Left hindlimb (tissue), 1 donor: ENCODE measurements at places on chromosomes 11 and 22.
A peak's percentile ranks its signal among the peaks of the same experiment; 100 is the strongest.

- no peak for DNase-seq
Measured at GRCh38 chr11:69290806-69291205, 3.1 kb upstream of the MYEOV start.

GRCh38 chr11:104602643-104603042, 295.6 kb downstream of the CASP12 start:
- no peak for DNase-seq

- no peak for DNase-seq
Measured at GRCh38 chr11:103488031-103488461, 378.8 kb downstream of the DYNC2H1 start.

- DNase-seq, result no peak
Measured at GRCh38 chr22:19904935-19905334, 36.6 kb upstream of the COMT start.

- no peak for DNase-seq
Measured at GRCh38 chr11:100581318-100581717, 105.8 kb upstream of the ARHGAP42 start.

GRCh38 chr11:74449369-74449931, 17.9 kb downstream of the KCNE3 start:
- no peak for DNase-seq

DNA sequence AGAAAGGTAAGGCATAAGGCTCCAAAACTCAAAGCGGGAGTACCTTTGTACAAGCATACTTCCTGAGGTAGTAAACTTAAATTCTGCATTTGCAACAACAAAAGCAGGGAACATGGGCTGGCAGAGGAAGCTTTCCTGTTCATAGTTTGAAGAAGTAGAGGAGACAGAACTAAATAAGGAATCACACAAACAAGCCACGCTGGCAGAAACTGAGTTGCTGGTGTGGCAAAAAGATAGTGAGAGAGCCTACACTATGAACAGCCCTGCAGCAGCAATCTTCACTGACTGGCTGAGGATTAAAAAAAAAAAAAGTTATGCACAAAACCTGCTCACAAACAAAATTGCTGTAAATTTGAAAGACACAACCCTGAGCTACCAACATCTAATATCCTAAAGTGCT, 46.5 kb downstream of the FCHSD2 start:
- peak; percentile 41 for DNase-seq

GRCh38 chr11:134132808-134133207, 63.9 kb downstream of the JAM3 start:
- no peak for DNase-seq

DNA sequence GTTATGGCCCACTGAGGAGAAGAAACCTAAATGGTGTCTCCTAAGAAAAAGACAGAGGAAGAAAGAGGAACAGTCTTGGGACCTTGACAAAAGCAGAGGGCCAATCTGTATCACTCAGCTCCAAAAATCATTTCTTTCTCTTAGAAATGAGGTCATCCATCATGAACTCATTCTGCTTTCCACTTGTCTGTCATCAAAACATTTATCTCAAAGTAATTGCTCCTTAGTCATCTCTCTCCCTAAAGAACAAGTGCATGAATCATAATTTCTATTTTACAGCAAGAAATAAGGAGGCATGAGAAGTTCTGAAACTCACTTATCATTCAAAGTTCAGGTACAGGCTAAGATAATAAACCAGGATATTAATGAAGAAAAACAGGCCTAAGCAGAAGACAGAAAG, 375.6 kb downstream of the KCNA4 start:
- no peak for DNase-seq

DNA sequence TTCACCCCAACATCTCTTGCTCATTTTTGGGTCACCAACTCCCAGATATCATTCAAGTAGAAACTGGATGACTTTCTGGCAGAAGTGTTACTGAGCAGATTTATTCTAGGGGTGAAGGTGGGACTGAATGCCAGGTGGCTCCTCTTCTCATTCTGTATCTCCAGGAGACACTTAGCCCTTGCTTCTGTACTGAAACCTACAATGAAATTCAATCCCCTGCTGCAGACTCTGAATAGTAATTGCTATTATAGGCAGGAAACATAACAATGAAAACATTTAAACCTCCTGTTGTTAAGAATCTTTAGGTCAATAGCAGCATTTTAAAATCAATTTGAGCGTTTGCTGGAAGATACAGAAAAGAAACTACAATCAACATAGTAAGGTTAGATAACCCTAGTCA, 879.4 kb upstream of the TENM4 start:
- no peak for DNase-seq

DNA sequence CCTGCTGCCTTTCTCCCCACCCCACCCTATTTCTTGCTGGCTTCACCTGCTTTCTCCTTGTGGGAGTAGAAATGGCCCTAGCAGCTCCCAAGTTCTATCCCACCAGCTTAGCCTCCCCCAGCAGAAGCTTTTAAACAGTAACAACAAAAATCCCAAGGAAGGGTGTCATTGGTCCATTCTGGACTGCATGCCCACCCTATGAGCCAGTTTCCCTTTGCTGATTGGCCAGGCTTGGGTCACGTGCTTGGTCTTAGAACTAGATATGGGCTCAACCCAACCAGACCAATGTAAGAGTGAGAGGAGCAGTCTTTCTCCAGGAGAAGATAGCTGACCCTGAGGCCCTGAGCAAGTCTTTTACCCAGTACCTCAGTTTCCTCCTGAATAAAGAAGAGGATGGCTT, 2.3 kb downstream of the MTFP1 start:
- no peak for DNase-seq

DNA sequence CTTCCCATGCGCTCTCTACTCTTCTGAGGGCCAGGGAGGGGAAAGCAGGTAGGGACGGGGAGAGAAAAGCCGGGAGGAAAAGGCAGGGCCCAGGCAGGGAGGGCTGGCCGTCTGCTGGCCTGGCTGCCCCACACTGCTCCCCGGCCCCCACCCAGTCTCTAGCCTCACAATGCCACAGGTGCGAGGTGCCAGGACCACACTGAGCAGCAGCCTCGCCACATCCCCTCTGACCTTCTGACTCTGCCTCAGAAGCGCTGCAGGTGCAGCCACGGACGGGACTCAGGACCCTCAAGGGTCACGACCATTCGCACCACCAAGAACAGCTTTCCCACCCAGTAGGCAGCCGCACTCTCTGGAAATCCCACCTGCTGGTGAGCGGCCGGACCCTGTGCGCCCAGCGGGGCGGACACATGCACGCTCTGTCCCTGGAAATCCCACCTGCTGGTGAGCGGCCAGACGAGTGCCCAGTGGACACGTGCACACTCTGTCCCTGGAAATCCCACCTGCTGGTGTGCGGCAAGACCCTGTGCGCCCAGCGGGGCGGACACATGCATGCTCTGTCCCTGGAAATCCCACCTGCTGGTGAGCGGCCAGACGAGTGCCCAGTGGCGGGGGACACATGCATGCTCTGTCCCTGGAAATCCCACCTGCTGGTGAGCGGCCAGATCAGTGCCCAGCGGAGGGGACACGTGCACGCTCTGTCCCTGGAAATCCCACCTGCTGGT, 20.1 kb downstream of the TOLLIP start:
- peak; percentile 9 for DNase-seq

GRCh38 chr11:83895516-83895915, 609.3 kb upstream of the CCDC90B start:
- DNase-seq, result no peak

DNA sequence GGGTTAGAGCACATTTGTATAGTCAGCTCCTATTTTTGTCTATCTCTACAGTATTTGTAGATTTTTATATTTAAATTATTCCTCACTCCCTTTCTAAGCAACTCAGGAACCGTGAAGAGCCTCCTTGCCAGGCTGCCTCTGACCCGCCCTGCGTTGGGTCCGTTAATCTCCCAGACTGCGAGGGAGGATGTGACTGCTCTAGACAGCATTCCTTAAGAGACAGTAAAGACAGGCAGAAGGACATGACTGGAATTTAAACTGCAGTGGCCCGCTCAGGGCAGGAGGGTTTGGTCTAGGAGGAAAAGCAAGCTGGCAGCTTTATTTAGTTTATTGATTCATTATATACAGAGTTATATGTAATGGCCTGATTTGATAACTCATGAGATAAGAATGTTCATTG, 413.7 kb downstream of the TMEM135 start:
- DNase-seq, result no peak

GRCh38 chr11:37572491-37573171, 974.6 kb upstream of the RAG2 start:
- no peak for DNase-seq

- DNase-seq, result no peak
Measured at GRCh38 chr11:81787584-81788049, 946.0 kb downstream of the FAM181B start.

GRCh38 chr11:84714316-84714780, 912.8 kb downstream of the DLG2 start:
- peak; percentile 53 for DNase-seq

DNA sequence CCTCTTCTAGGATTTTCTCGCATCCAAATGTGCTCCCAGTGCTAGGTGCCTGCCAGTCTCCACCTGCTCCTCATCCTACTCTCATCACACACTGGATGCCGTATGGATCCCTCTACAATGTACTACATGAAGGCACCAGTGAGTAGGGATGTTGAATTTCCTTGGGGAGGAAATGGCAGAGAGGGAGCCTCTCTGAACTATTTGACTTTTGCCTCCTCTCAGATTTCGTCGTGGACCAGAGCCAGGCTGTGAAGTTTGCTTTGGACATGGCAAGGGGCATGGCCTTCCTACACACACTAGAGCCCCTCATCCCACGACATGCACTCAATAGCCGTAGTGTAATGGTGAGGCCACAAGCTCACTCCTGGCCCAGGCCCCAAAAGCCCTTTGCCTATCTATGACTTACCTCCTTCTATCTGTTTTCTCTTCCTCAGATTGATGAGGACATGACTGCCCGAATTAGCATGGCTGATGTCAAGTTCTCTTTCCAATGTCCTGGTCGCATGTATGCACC, 2.5 kb downstream of the TAF10 start:
- DNase-seq, result peak; percentile 22

DNA sequence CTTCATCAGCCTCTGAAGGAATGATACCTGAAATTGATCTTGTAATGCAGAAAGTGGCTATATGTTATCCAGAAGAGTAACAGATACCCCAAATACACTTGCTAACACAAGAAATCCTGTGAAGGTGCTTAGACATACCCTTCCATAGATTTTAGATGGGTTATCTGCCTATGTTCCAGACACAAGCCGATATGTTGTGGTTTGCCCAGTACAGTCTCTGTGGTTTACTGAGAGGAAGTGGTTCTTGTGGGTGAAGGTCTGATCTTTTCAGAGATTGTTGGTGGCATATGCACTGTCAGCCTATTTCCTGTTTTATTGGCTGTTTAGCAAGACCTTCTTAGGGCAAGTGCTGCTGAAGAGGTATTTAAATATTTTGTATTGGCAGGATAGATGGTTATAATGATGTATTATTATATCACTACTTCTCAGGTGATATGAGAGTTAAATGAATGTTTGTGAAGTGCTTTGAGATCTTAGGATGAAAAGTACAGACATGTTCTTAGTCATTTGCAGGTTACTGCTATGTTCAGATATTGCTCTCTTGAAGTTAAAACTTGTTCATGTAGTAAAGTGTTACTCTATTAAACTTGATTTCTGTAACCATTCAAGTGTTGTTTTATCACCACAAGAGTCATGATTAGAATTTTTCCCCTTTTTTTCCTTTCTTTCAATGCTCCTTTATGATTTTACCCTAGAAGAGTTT, 8.2 kb downstream of the ARHGEF12 start:
- DNase-seq, result no peak

DNA sequence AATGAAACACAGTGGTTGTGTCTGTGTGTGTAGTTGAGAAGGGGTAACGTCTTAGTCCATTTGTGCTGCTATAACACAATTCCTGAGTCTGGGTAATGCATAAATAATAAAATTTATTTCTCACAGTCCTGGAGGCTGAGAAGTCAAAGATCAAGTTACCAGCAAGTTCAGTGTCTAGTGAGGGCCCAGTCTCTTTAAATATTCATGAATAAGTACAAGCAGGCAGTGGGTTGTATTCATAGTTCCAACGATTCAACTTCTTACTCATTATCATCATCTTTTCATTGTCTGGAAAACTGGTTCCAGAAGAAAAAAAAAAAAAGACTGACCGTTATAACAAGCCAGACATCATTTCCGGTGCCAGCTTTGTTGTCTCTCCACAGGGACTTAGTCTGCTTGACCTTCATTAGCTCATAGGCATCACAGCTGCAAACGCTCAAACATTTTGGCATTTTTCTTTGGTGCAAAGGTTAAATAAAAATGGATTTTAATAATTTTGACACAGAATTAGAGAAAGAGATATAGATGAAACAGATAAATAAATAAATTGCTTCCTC, 1297.5 kb downstream of the LRRC4C start:
- no peak for DNase-seq

GRCh38 chr11:38667359-38667758, 2069.3 kb upstream of the RAG2 start:
- DNase-seq, result no peak

DNA sequence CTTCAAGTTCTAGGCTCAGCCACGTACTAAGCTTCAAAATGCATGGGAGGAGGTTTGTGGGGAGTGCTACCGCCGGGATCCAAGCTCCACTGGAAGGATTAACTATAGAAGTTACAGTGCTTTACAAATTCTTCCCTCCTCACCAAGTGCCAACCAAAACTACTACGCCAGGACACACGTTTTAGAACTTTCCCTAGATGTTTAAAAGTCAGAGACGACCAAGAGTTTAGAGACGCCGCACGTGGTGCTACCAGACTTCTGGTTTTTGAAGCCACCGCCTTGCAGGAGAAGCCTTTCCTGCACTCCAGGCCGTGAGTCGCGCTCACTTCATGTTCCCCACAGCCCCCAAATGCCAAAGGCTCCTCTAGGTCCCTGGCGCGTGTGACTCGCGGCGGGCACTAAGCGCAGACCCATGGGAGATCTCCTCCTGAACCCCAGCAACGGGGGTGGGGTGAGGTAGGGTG, 734 bp downstream of the SNU13 start:
- peak; percentile 45 for DNase-seq

- DNase-seq, result peak; percentile 17
Measured at GRCh38 chr22:50547263-50547985, 1.7 kb downstream of the KLHDC7B start.

DNA sequence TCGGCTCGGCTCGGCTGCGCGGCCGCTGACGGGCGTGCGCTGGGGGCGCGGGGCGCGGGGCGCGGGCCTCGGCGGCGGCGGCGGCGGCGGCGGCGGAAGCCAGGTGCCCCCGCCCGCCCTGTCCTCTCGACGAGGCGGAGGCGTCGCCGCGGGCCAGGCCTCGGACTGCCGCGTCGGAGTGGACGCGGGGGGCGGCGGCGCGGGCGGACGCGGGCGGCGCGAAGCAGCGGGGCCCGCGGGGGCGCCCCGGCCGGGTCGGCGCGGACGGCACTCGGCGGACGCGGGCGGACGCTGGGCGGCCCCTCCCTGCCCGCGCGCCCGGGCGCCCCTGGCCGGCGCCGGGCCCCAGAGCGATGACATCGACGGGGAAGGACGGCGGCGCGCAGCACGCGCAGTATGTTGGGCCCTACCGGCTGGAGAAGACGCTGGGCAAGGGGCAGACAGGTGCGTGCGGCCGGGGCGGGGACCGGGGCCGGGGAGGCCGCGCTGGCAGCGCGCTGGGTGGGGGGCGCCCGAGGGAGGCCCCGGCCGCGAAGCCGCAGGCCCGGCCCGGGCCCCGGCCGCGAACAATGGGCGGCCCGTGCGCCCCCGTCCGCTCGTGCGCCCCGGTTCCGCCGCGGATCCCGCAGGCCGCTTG, at the start of gene BRSK2:
BRSK2 (plus strand) TSS at position 3 of the 637 bp plus-strand sequence; CDS start at position 354, 351 bp downstream.
- DNase-seq, result no peak
